ENCODE measurements at places on chromosomes 16 and 17. TPM values are rescaled to one million over a fixed set of nuclear protein-coding genes. Genes with fewer than 3 reads are reported as not detected.

Gene KRT36
- not detected for total RNA-seq

Gene MYCBPAP
- total RNA-seq = 8.2 TPM

Gene MTHFSD
- 28.0 TPM for total RNA-seq

Gene KCNH4
- total RNA-seq = 0.59 TPM

Gene TM4SF5
- total RNA-seq = 0.22 TPM

Gene ZNF646
- 31.3 TPM for total RNA-seq

Gene ABI3
- 73.2 TPM for total RNA-seq

Gene BRICD5
- 7.6 TPM for total RNA-seq

Gene RGS11
- 0.27 TPM for total RNA-seq

Gene KRTAP4-5
- total RNA-seq = not detected

Gene CPHXL
- total RNA-seq = not detected

Gene HS3ST3A1
- total RNA-seq = 11.3 TPM

Gene GPATCH8
- total RNA-seq = 50.8 TPM

Gene KREMEN2
- not detected for total RNA-seq

Gene C17orf50
- total RNA-seq = not detected

Gene CD7
- 405 TPM for total RNA-seq

Measured in T-helper 1 cell treated with Interleukin-12 subunit alpha and Interleukin-12 subunit beta and Interleukin-4 antibody, amounts not matched to agents 30 ng/mL and 1 ng/mL, for 36 hours (primary cell).